Caco-2 (cell line): ENCODE measurements at places on chromosomes 1 and 21.

DNA sequence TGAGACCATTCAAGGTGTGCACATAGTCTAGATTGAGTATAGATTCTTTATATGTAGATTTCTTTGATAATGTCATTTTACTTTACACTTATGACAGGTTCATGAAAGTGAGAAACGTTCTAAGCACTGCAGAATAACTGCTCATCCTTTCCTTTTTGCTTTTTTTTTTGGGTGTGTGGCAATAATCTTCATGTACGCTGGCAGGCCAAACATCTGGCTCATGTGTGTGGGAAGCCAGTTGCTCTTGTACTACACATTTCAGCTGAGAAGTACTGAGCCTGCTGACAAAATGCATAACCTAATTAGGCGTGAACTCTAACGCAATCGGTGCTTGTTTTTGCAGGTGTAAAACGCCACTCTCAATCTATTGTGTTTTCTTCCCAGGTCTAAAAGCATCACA, 350.8 kb upstream of the KAZN start:
- no peak for DNase-seq

- no peak for DNase-seq
These were observed 993.0 kb upstream of the PRMT6 start for GRCh38 chr1:106063510-106063909.

DNA sequence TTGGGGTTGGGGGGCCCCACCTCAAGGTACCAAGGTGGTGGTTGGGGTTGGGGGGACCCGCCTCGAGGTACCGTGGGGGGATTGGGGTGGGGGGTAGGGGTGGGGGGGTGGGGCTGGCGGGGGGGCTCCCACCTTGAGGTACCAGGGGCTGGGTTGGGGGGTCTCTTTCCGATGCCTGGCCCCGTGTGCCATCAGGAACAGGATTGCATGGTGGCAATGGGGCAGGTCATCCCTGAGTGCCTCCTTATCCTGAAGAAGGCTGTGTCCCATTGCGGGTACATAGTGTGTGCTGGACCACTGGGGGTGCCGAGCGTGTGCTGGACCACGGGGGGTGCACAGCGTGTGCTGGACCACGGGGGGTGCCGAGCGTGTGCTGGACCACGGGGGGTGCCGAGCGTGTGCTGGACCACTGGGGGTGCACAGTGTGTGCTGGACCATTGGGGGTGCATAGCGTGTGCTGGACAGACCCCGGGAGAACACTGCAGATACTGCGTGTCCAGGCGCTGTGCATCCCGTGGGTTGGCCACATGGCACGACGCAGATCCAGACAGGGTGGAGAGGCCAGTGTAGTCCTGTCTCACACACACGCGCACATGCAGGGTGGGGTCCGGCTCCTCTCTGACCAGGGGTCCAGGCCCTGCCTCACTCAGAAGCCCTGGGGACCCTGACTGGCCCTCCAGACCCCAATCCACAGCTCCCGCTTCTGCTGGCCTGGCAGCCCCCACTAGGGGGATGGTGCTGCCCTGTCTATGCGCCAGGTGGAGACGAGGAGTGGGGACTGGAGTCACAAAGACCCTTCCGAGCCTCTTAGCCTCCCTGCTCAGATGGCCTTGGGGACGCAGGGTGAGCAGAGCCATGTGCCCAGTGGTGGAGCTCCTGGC, 4.2 kb downstream of the SCNN1D start:
- no peak for DNase-seq

DNA sequence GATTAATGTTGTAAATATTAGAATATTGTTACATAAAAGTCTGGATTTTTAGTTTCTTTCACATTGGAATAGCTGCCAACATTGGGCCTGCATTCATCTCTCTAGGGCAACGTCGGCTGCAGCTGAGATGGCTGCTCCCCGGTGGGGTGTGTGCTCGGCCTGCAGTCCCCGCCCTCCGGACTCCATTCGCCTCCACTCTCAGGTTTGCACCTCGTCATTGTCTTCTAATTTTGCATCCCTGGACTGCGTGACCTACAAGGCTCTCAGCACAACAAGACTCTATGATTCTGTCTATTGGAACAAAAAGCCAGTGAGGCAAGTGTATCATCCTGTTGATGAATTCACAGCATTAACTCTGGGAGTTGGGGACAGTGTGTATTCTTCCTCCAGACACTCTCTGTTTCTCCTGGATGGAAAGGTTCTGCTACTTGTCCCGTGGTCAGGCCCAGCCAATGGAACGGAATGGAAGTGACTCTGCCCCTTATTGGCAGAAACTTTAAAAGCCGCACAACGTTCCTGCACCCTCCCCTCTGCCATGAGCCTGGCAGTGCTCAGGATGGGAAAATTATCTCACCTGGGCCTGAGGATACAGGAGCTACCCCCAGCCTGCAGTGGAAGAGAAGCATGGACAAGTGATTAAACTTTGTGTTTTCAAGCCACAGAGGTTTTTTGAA, 105.0 kb upstream of the SAMD11 start:
- no peak for DNase-seq

DNA sequence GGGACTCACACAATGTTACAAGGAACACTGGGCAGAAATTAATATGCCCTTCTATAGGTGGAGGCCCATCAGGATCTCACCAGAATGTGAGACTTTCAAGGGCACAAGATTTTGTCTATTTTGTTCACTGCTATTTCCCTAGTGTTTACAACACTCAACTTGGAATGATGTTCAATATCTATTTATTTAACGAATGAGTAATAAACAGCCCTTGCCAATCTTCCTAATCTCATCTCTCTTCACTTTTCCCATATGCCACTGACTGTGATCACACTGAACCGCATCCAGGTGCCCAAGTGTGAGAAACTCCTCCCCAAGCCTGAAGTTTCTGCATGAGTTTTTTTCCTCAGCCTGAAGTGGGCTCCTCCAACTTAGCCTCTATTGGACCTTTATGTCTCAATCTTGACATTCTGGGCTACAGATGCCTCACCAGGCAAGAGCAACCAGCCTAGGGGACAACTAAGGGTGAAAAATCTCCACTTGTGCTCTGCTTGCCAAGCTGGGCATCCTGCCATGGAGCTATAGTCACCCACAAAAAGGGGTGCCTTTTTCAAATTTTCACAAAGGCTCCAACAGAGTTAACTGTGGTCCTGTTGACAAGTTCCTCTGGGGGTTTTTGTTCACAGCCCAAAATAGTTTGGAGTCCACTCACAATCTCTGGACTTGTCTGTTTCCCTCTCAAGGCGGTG, 105.6 kb downstream of the PLPP3 start:
- no peak for DNase-seq

DNA sequence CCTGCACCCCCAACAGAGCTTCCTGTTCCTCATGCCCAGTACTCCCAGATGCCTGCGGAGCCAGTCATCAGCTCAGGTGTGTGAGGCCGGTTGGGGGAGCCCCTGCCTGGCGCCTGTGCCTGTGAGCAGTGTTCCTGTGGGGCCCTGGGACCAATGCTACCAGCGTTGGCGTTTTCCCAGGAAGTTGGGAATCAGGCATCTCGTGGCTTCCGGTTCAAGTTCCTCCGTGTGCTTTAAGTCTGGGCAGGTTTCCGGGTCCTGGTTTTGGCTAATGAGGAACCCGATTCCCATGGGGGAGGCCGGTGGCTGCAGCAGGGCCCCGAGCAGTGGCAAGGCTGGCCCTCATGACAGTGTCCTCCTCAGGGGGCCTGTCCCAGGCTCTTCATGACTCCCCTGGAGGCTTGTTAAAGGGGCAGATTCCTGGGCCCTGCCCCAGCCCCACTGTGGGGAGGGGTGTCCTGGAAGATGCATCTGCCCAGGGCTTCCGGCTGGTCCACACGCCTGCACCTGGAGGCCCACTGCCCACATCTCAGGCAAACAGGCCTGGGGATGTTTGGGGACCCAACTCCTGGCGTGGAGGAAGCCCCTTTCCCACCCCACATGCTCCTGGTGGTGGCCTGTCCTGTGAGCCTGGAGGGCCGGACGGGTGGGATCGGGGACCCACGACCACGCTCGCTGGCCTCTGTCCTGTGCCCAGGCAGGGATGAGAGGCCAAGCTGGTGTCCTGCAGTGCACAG, 26.2 kb downstream of the TP73 start:
- DNase-seq, result no peak
